ENCODE measurements at places on chromosomes 2 and 18.

DNA sequence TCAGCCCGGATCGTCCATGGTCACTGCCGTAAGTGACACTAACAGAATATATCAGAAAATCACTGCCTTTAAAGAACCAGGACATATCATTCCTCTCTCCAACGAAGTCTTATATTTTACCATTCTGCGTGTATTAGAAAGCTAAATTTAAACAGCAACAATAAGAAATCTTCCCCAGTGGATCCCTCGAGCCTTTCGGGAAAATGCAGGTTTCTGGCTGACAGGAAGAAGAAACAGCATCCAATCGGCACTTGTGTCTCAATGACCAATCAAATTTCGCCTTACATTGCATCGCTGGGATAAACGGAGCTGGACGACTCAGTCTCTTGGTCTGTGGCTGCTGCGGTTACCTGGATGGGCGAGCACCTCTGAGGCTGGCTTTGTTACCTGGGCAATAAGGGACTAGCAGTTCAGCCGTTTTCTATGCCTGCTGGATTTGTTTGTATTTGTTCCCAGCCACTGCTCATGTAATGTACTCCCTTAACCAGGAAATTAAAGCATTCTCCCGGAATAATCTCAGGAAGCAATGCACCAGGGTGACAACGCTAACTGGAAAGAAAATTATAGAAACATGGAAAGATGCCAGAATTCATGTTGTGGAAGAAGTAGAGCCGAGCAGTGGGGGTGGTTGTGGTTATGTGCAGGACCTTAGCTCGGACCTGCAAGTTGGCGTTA, at the start of gene DUSP19:
DUSP19 (plus strand) TSS at position 284 of the 675 bp plus-strand sequence; CDS start at position 471, 187 bp downstream.
- DNase-seq: peak; percentile 78

- no peak for DNase-seq
Observed at GRCh38 chr18:8018701-8019331, 451.7 kb downstream of the PTPRM start.

DNA sequence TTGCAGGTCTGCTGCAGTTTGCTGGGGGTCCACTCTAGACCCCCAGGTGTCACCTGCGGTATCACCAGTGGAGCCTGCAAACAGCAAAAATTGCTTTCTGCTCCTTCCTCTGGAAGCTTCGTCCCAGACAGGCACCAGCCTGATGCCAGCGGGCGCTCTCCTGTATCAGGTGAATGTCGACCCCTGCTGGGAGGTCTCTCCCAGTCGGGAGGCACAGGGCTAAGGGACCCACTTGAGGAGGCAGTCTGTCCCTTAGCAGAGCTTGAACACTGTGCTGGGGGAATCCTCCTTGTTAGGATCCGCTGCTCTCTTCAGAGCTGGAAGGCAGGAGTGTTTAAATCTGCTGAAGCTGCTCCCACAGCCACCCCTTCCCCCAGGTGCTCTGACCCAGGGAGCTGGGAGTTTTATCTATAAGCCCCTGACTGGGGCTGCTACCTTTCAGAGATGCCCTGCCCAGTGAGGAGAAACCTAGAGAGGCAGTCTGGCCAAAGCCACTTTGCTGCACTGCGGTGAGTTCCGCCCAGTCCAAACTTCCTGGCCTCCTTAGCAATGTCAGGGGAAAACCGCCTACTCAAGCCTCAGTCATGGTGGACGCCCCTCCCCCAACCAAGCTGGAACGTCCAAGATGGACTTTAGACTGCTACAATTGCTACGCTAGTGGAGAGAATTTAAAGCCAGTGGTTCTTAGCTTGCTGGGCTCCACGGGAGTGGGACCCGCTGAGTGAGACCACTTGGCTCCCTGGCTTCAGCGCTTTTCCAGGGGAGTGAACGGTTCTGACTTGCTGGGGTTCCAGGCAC, 652.5 kb downstream of the KCNJ3 start:
- DNase-seq: no peak

GRCh38 chr2:137380610-137381009, 583.7 kb upstream of the HNMT start:
- no peak for DNase-seq

DNA sequence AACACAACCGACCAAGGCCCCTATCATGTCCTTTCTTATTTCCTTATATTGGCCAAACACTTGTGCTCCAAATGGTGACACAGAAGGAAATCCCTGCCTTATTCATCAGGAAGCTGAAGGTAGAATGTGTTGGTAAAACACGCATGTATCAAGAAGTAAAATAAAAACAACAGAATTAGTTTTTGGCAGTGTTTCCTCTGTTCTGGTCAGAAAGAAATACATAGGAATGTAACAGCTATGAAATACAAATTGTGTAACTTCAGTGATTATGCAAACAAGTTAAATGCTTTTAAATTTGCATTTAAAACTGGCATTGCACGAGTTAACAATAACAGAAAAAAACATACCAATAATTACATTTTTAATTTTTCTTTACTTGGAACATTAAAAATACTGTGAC, 19.3 kb downstream of the ST6GAL2 start:
- no peak for DNase-seq

- no peak for DNase-seq
Observed at GRCh38 chr2:214587442-214587841, 176.6 kb downstream of the VWC2L start.

GRCh38 chr2:109377976-109378375, 235.8 kb downstream of the SEPTIN10 start:
- no peak for DNase-seq

- no peak for DNase-seq
Observed at GRCh38 chr2:196587056-196587455, 52.5 kb upstream of the CCDC150 start.

- DNase-seq: no peak
Observed at GRCh38 chr2:175463589-175464310, 282.2 kb upstream of the ATP5MC3 start.

DNA sequence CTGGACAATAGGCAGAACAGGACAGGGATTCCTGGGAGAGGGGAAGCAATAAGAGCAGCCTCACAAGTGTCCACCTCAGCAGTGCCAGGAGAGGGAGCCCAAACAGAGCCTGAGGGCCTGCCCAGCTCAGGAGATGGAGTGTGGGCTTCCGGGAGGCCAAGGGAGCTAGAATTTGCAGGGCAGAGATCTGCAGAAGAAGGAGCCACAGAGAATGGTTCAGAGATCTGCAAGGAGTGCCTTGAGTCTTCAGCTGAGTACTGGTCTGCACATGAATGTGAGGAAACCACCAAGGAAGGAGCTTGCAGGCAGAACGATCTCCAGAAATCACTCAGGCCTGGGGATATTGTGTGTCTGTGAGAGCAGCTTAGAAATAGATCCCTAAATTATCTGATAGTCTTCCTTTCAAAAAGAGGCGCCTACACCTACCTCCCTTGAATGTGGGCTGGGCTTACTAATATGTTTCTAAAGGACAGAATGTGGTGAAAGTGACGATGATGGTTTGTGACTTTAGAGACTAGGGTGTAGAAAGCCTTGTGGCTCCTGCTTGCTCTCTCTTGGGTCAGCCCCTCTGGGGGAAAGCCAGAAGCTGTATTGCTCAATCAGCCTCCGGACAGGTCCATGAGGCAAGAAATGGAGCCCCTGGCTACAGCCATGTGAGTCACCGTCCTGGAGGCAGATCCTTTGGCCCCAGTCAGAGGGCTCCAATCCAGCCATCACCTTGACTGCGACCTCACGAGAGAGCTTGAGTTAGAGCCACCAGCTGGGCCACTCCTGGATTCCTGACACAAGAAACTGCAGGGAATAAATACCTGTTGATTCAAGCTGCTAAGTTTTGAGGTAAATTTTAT, 7.6 kb upstream of the LPIN1 start:
- no peak for DNase-seq

GRCh38 chr2:195406886-195407603, 250.0 kb upstream of the SLC39A10 start:
- no peak for DNase-seq

DNA sequence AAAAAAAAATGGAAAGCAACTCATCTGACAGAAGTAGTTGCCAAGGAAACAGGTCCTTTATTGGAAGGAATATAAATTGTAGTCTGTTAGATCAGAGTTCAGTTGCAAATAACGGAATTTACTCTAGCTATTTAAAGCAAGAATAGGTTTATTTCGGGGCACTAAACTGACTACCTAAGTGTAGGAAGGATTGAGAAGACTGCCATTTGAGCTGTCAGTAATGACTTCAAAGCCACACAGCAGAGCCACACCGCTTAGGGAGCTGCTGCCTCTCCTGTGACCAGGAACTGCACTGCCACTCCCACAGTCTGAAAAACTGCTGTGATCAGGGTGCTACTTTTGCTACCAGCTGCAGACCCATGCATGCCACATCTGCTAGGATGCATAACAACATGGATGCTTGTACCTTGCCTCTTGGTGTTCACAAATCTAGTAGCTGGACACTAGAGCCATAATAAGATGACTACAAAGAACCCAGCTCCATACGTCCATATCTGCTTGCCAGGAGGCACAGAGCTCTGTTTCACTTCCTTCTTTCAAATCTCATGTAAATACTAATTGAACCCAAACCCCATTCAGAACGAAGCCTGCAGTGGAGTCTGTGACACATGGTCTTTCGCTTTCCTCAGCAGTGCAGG, 2.2 kb downstream of the DSG2 start:
- DNase-seq: peak; percentile 84

GRCh38 chr2:122564843-122565242, 809.4 kb downstream of the TSN start:
- no peak for DNase-seq

DNA sequence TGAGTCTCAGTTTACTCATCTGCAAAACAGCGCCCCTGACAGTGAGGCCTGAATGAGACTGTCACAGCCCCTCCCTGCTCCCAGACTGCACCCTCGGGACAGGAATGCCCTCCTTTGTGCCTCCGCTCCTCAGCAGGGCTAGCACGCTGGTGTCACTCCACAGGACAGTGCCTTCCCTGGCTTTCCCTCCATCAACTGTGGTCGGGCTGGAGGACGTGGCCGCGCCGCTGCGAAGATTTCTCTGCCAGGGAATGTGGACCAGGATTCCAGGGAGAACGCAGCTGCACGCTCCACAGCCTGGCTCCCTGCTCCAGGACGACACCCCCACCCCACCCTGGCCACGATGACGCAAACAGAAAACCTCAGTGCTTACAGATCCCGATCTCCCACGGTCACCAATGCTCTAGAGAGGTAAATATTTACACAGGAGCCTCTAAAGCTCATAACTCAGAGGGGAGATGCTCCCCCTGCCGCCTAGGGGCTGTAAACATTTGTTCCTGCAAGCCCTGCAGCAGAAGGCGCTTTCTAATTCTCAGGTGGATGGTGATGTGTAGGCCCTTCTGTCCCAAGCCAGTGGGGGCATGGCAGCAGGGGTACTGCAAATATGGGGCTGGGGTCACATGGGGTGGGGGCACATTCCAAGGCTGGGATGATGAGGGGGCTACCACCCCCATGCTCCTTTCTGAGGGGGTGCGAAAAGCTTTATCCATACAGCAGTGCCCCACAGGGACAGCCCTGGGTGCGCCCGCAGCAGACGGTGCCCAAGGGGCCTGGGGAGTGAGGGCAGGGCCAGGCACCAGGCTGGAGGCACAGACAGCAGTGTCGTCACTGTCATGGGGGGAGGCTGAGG, 12.4 kb downstream of the HS6ST1 start:
- no peak for DNase-seq

DNA sequence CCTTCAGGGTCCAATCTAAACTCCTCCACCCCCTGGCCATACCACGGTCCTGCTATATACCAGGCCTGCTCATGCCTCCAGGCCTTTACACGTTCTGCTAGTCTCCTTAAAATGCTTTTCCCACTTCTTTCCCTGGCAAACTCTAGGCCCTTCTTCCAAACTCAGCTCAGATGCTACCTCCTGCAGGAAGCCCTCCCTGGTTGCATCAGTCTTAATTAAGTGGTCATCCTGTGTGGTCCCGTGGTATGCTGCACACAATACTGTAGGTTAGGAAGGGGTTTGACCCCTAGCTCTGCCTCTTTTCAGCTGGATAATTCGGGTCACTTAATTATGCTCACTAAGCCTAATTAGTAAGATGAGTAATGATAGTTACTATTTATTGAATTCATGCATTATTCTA, 85.9 kb upstream of the SP3 start:
- no peak for DNase-seq

DNA sequence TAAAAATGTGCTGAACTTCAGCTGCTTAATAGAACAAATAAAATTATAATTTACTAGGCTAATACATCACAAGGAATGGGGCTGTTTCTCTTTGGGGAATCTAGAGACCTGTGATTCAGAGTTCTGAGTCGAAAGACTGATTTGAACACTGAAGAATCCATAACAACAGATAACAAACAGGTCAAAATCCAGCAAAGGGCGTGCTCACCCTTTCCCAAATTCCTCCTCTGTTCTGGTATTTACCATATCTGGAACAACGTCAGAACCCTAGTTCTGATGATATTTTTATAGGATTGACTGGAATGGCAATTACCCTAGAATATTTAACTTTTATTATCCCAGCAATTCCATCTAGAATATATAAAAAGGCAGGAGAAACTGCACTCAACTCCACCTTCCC, 66.0 kb upstream of the ITGA6 start:
- DNase-seq: no peak

GRCh38 chr2:181672255-181673008, 7.9 kb downstream of the NEUROD1 start:
- no peak for DNase-seq

DNA sequence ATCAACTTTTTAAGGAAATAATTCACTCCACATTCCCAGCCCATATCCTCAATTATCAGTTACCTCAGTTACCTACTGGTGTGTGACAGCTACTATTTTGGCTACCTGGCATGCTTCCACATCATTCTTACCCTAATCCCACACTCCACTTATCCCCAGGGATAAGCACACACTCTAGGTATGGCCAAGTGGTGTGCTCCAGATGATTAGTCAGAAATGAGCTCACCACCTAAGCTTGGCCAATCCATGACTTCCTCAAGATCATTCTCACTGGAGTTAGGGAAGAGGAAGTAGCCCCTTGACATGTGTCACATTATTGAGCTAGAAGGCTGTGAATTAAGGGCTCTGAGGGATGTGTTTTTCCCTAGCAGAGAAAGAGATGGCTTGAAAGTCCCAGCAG, 20.9 kb upstream of the SMAD4 start:
- no peak for DNase-seq

DNA sequence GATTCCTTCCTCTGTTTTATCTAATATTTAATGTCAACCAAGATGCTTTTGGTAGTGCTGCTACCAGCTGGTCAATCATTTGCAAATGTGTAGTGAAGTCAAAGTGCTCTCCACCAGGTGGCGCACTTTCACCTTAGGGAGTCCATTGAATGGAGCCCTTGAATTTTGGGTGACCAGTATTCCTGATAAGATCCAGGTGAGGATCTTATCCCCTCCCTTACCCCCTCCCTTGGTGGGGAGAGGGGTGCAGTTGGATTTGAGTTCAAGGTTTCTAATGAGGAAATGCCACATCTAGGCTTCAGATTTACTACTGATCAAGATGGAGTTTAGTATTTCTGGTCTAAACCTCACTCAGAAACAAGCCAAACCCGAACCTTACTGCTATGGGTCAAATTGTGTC, 12.0 kb upstream of the E2F6 start:
- peak; percentile 62 for DNase-seq

- no peak for DNase-seq
Observed at GRCh38 chr2:71859211-71859847, 288.3 kb downstream of the CYP26B1 start.

DNA sequence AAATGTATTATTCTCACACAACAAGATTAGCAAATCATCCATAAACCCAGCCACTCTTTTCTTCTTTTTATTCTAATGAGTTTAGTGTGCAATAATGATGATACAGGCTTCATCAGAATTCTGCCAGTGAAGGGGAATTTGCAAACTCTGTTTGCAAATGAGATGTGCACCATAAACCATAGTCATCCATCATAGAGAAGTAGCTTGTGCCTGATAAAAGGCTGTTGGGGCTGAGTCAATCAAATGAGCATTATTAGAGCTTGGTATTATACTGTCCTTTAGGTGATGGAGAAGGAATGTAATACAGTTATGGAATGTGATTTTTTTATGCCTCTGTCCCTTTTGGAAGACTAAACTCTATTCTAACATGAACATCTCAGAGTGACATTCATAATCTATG, 101.8 kb downstream of the DCC start:
- DNase-seq: no peak
